ENCODE measurements at places on chromosomes 3 and 15.
A peak's percentile ranks its signal among the peaks of the same experiment; 100 is the strongest.

- DNase-seq, result no peak
Observed at GRCh38 chr15:40307421-40308211, at the start of gene PLCB2. PLCB2 (minus strand) TSS chr15:40307935; CDS start chr15:40307672, 263 bp downstream.

GRCh38 chr3:176615826-176616225 lies 581.5 kb downstream of the TBL1XR1 start:
- DNase-seq, result no peak

GRCh38 chr15:63086947-63087346 lies 34.7 kb upstream of the LACTB start:
- DNase-seq, result no peak

- DNase-seq, result peak; percentile 64
Observed at GRCh38 chr15:78075490-78076230, 1.9 kb downstream of the TBC1D2B start.

GRCh38 chr3:24343084-24343783 lies 151.4 kb downstream of the THRB start:
- DNase-seq, result no peak

DNA sequence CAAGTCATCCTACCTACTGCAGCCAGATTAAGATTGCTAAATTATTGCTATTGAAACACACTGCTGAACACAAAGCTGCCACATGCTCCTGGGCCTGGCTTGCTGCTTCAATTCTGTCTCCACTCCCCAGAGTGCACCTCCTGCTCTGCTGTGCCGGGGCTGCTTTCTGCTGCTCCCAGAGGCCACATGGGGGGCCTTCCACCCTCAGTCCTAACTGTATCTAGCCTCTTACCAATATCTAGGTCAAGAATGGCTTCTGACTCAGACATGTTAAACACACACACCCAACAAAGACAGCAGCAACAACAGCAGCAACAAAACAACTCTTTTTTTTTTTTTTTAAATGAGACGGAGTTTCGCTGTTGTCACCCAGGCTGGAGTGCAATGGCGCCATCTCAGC lies 33.0 kb downstream of the MYZAP start:
- no peak for DNase-seq

- DNase-seq, result no peak
Observed at GRCh38 chr3:127387119-127387518, 99.3 kb upstream of the PRR20G start.

DNA sequence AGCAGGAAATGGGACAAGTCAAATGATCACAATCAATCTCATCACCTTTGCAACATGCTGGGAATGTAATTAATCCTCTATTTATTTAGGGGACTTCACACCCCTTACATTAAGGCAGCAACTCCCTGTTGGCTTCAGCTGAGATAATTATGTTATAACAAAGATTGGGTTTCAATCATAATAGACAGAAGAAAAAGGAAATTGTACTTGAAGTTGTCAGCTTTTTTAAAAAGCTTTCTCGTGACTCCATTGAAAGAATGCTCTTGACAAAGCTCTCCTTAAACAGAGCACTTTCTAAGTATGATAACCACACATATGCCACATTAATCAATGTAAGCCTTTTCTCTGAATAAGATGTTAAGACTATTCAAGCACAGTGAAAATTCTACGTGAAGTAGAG lies 65.7 kb downstream of the SHQ1 start:
- no peak for DNase-seq

DNA sequence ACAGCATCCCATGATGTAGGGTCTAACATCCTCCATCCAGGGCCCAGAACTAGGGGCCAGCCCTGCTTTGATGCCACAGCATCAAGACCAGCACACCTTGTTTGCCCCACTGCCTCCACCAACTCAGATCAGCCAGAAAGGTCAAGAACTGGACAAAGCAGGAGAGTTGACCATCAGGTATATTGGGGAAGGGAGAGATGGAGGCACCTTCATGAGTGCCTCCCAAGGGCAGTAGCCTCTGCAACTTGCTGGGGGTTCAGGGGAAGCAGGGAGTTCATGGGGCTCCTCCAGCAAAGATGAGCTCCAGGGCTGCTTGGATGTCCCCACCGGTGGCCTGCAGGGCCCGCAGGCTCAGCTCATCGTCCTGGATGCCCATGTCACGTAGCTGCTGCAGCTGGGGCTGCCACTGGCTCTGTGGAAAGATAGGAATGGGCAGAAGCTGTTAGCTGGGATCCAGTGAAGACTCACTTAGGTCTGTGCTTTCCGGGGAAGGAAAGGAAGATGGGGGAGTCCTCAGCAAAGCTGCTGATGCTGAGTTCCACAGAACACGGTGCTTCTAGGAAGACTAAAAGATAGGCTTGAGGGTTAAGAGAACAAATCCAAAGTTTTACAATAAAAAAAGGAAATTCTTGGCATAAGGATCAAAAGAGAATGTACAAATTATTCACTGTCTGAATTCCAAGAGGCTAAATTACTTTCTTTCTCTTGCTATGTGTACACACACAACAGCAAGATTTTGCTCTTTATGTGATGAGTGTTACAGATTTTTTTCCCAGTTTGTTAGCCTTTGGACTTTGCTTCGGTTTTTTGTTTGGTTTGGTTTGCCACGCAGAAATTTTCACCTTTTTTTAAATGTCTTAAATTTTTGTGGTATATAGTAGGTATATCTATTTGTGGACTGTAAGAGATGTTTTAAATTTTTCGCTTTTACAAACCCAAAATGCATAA lies 12.3 kb upstream of the SEMA7A start:
- no peak for DNase-seq

- DNase-seq, result no peak
Observed at GRCh38 chr3:105722943-105723556, 145.8 kb downstream of the CBLB start.

GRCh38 chr3:20186600-20187004 lies 596 bp upstream of the SGO1 start:
- no peak for DNase-seq

GRCh38 chr3:189305412-189305811 lies 133.6 kb downstream of the TPRG1 start:
- no peak for DNase-seq

Measured in prostate gland (tissue), 2 donors.